ENCODE measurements at places on chromosomes 7 and 10. TPM values are rescaled to one million over a fixed set of nuclear protein-coding genes. Genes with fewer than 3 reads are reported as not detected.

Gene COL28A1
- 0.91 TPM for total RNA-seq

Gene SEMA3C
- total RNA-seq, result 76.0 TPM

Gene OR2A42
- total RNA-seq, result not detected

Gene GNG11
- total RNA-seq, result 33.6 TPM

Gene RSPH10B
- total RNA-seq, result 0.09 TPM

Gene STEAP1
- total RNA-seq, result 15.8 TPM

Gene AMZ1
- total RNA-seq, result not detected

Gene ERVW-1
- total RNA-seq, result not detected

Gene NUPR2
- total RNA-seq, result not detected

Gene ENTPD1
- total RNA-seq, result 0.05 TPM

Gene JAKMIP3
- total RNA-seq, result 1.8 TPM

Gene UPK3B
- total RNA-seq, result 20.2 TPM
